ENCODE measurements at places on chromosomes 12 and 14.

- H3K27me3 ChIP-seq: no peaks in the 10 kb centered on the region
- H3K36me3 ChIP-seq: no peaks in the 10 kb centered on the region
- no peaks in the 10 kb centered on the region for H3K4me1 ChIP-seq
- DNase-seq: no peak
- no peak overlapping the region for H3K27ac ChIP-seq
Observed at GRCh38 chr12:48285751-48286650, 64.7 kb downstream of the ZNF641 start.

DNA sequence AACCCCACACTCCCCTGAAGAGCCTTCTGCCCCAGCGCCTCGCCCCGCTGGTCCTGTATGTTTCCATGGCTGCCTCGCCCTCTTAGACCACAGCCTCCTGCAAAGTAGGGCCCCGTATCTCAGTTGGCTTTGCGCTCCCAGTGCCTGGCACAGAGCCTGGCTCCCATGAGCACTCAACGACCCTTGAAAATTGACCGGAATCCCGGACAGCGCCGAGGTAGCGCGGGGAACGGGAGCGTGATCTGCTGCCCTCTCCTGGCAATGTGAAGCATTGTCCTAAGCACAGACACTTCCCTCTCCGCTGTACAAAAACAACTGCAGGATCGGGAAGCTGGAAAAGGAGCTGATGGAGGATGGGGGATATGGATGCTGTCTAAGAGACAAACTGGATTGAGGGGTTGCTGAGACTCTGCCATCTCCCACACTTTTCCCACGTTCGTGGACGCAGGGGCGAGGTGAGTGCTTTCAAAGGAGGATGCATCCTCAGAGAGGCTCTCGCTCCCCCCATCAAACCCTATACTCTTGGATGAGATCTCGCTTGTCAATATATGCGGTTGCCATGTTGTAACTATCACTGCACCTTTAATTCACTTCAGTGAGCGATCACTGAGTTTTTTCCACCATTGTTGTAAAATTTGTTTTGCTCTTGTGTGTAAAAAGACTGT is 10.7 kb upstream of the FKBP4 start:
- H3K4me1 ChIP-seq: no peaks in the 10 kb centered on the region
- H3K27ac ChIP-seq: no peak overlapping the region
- no peaks in the 10 kb centered on the region for H3K36me3 ChIP-seq

DNA sequence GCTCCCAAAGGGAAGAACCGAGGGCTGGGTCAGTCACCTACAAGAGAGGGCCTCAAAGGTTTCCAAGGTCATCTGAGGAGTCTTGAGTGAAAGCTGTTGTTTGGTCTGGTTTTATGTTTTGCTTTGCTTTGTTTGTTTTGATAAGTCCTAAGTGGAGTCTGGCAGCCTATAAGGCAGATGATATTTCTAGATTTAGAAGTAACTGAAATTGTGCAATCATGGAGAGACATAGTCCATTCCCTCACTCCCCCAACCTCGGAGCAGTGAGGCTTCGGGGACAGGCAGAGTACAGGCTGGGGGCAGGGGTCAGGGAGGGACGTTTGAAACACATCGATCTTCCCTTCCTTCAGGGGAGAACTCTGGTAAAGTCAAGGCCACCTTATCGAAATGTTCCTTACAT is 42.3 kb downstream of the TTC9 start:
- DNase-seq: no peak
- no peaks in the 10 kb centered on the region for H3K27me3 ChIP-seq
- H3K27ac ChIP-seq: no peak overlapping the region
- H3K4me3 ChIP-seq: no peak overlapping the region
- H3K4me1 ChIP-seq: no peaks in the 10 kb centered on the region

DNA sequence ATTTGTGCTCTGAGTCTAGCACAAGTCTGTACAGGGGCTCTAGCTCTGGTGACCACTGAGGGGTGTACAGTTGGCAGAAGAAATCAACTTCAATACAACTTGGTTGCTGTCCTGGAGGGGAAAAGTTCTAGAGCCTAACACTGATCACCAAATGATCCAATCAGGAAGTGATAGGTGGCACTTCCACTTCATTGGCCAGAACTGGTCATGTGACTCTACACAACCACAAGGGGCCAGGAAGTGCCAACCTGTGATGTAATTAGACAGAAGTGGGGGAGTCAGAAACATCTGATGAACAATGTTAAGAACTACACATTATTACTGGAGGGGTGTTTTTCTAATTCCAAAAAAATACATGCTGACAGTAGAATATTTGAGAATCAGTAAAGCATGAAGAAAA is 401.6 kb downstream of the VRK1 start:
- no peak overlapping the region for H3K27ac ChIP-seq
- H3K4me1 ChIP-seq: no peaks in the 10 kb centered on the region
- no peak for DNase-seq
- H3K27me3 ChIP-seq: no peaks in the 10 kb centered on the region

DNA sequence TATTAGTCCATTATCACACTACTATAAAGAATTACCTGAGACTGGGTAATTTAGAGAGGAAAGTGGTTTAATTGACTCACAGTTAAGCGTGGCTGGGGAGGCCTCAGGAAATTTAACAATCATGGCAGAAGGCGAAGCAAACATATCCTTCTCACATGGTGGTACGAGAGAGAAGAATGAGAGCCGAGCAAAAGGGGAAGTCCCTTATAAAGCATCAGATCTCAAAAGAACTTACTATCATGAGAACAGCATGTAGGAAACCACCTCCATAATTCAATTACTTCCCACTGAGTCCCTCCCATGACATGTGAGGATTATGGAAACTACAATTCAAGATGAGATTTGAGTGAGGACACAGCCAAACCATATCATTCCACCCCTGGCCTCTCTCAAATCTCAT is 422.6 kb downstream of the MDGA2 start:
- H3K4me3 ChIP-seq: no peak overlapping the region
- no peak overlapping the region for H3K27ac ChIP-seq
- DNase-seq: no peak
- no peaks in the 10 kb centered on the region for H3K4me1 ChIP-seq
- H3K27me3 ChIP-seq: no peaks in the 10 kb centered on the region

DNA sequence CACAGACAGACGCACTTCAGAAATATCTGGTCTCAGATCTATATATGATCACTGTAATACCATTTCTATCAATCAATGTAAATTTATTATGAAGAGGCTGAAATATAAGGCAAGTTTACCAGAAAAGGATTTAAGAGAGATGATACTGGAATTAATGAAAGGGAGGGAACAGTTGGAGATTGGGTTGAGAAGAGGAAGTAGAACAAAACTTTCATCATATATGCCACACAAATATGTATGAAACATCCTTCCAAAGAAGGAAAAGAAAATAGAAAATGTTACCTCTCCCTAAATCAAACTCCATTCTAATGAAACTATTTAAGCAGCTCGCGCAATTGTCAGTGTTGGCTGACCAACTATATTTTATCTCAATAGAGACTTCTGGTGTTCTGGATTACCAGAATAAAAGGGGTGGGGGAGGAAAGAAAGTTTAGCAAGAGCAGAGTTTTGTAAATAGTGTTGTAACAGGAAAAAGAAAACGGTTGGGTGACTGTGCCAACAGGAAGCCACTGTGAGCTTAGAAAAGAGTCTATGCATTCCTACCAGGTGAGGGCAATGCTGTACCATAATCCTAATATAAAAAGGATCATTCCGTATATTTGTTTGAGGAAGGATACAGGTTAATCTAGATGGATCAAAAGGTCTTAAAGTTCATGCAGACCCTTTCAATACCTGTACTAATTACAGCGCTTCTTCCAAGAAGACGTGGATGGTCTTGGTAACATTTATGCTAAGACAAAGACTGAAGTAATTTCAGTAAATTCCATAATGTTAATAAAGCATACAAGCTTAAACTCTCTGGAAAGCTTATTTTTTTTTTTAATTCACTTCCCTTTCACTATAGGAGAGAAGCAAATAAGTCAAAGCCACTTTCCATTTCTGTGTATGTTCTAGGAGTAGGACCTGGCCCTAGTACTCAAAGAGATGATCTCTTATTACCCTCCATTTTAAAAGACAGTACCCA is 14.5 kb upstream of the LLPH start:
- H3K4me1 ChIP-seq: no peaks in the 10 kb centered on the region
- H3K36me3 ChIP-seq: peaks cover 12% of the 10 kb centered on the region
- H3K27me3 ChIP-seq: no peaks in the 10 kb centered on the region
- H3K4me3 ChIP-seq: no peak overlapping the region
- DNase-seq: peak; percentile 75

GRCh38 chr12:88408823-88409222 is 171.4 kb downstream of the KITLG start:
- H3K36me3 ChIP-seq: no peaks in the 10 kb centered on the region
- no peak overlapping the region for H3K27ac ChIP-seq
- no peak overlapping the region for H3K4me3 ChIP-seq
- DNase-seq: no peak
- no peaks in the 10 kb centered on the region for H3K27me3 ChIP-seq

GRCh38 chr12:98110536-98110935 is 404.9 kb upstream of the TMPO start:
- H3K36me3 ChIP-seq: no peaks in the 10 kb centered on the region
- no peaks in the 10 kb centered on the region for H3K4me1 ChIP-seq
- no peaks in the 10 kb centered on the region for H3K27me3 ChIP-seq
- H3K27ac ChIP-seq: no peak overlapping the region
- no peak overlapping the region for H3K4me3 ChIP-seq

- no peak overlapping the region for H3K27ac ChIP-seq
- H3K4me3 ChIP-seq: no peak overlapping the region
- no peaks in the 10 kb centered on the region for H3K36me3 ChIP-seq
- no peak for DNase-seq
- H3K27me3 ChIP-seq: no peaks in the 10 kb centered on the region
Observed at GRCh38 chr12:119624966-119625365, 31.4 kb downstream of the TMEM233 start.

DNA sequence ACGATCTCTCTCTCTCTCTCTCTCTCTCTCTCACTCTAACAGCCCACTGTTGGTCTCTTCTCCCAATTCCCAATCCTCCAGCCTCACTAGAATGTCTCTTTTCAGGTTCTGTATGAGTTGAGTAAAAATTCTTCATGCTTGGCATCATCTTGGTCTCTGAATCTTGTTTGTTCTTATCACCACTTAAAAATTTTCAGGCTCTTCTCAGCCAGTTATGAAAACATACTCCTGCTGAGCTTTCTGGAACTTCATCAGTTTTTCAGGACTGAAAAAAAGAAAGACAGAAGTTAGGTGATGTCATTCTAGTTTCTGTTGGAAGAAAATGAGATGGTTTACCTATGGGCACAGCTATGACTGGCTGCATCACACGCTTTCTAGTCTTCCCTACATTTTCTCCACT is 11.5 kb upstream of the IL22 start:
- H3K27ac ChIP-seq: peak overlapping the region; percentile 69
- DNase-seq: peak; percentile 84
- no peaks in the 10 kb centered on the region for H3K36me3 ChIP-seq
- H3K4me1 ChIP-seq: peaks cover 11% of the 10 kb centered on the region
- H3K27me3 ChIP-seq: no peaks in the 10 kb centered on the region
- H3K4me3 ChIP-seq: no peak overlapping the region

DNA sequence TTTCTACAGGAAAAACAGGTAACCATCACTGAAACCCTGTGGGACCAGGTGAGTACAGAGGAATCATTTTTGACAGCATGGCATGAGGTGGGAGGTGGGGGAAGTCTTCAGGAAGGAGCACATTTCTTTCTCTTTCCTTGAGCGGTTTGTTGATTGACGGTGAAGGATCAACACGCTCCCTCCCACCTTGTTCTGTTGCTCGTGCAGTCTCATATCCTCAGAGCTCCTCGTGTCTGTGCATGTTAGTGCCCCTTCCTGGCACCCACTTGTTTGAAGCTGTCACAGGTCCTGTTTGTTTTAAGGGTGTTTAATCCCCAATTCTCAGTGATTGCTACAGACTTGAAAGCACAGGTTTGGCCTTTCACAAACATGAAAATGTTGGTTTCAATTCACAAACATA is 4.4 kb downstream of the C12orf54 start:
- no peaks in the 10 kb centered on the region for H3K27me3 ChIP-seq
- no peaks in the 10 kb centered on the region for H3K4me1 ChIP-seq
- no peak overlapping the region for H3K27ac ChIP-seq
- no peaks in the 10 kb centered on the region for H3K36me3 ChIP-seq
- no peak overlapping the region for H3K4me3 ChIP-seq

- DNase-seq: peak; percentile 63
- peaks cover 13% of the 10 kb centered on the region for H3K4me1 ChIP-seq
- no peak overlapping the region for H3K4me3 ChIP-seq
- peak overlapping the region; percentile 53 for H3K27ac ChIP-seq
- no peaks in the 10 kb centered on the region for H3K27me3 ChIP-seq
Observed at GRCh38 chr12:46439793-46440511, 67.4 kb upstream of the SLC38A2 start.

- no peaks in the 10 kb centered on the region for H3K4me1 ChIP-seq
- H3K36me3 ChIP-seq: peaks cover 4% of the 10 kb centered on the region
- H3K4me3 ChIP-seq: no peak overlapping the region
- H3K27ac ChIP-seq: no peak overlapping the region
- no peaks in the 10 kb centered on the region for H3K27me3 ChIP-seq
Observed at GRCh38 chr12:23535441-23535840, 414.0 kb downstream of the SOX5 start.

DNA sequence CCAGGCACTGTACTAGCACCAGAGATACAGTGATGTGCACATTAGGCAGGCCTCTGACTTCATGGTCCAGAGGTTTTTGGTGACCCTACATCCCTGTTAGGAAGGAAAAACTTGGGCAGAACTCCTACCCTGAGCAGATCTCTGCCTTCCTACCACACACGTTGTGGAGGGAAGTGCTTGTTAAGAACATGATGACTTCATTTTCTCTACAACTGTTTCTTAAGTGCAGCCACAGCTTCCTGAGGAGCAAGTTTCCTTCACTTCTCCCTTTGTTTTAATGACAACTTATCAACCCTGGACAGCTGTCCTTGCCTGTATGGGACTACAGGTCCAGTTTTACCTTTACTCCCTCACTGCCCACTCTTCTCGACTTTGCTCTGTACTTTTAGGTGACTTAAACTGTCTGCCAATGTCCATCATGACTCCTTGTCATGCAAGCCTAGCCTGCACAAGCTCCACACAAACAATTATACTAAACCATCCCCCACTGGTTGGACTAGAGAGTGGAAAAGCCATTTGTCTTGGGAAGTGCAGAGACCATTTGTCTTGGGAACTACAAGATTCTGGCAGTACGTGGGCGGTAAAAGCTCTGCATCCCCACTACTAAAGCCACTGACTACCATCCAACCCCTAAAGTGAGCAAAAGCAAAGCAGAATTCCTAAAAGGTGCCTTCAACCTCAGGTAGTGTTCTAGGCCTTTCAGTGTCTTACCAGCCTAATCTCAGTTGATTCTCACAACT is 359.8 kb downstream of the EGLN3 start:
- H3K4me3 ChIP-seq: no peak overlapping the region
- H3K4me1 ChIP-seq: no peaks in the 10 kb centered on the region
- H3K27me3 ChIP-seq: no peaks in the 10 kb centered on the region
- H3K27ac ChIP-seq: no peak overlapping the region

GRCh38 chr14:59195912-59196311 is 7.4 kb downstream of the DAAM1 start:
- no peaks in the 10 kb centered on the region for H3K27me3 ChIP-seq
- peaks cover 4% of the 10 kb centered on the region for H3K4me1 ChIP-seq
- no peak for DNase-seq
- H3K27ac ChIP-seq: no peak overlapping the region

GRCh38 chr12:112900298-112901145 is 6.2 kb upstream of the OAS1 start:
- H3K4me1 ChIP-seq: no peaks in the 10 kb centered on the region
- H3K27me3 ChIP-seq: no peaks in the 10 kb centered on the region
- H3K27ac ChIP-seq: no peak overlapping the region
- DNase-seq: peak; percentile 27

GRCh38 chr12:3199551-3200031 is 122.4 kb downstream of the TSPAN9 start:
- DNase-seq: peak; percentile 59
- peaks cover 6% of the 10 kb centered on the region for H3K27me3 ChIP-seq
- H3K4me3 ChIP-seq: peak overlapping the region; percentile 51
- no peaks in the 10 kb centered on the region for H3K36me3 ChIP-seq
- H3K4me1 ChIP-seq: peaks cover 3% of the 10 kb centered on the region
- no peak overlapping the region for H3K27ac ChIP-seq

Measured in IMR-90 (cell line).